OCI-M1 (cell line): ENCODE measurements at places on chromosomes 6 and 20.

- no peak for DNase-seq
These were observed 2.4 kb upstream of the LTV1 start for GRCh38 chr6:143840595-143841265.

- DNase-seq: no peak
These were observed 404 bp downstream of the SLC22A23 start for GRCh38 chr6:3456395-3456897.

DNA sequence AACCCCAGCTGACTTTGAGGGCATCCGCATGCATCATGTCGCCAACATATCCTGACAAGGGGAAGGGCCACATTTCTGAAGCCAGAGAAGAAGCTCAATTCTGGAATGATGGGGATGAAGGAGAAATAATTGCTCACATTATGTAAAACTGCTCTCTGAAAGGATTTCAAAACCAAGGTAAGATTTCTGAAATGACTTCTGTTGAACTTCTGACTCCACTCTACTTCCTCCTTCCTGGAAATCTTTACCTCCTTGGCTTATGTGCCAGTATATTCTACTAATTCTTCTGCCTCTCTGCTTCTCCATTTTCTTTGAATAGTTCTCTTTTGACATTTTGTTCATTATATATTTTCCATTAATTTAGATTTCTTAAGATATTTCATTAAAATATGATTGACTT is 31.9 kb downstream of the HLA-DPB1 start:
- DNase-seq: peak; percentile 12

- peak; percentile 62 for DNase-seq
These were observed 28.6 kb downstream of the RALY start for GRCh38 chr20:34022151-34022838.

GRCh38 chr6:25503686-25504085 is 148.3 kb upstream of the SCGN start:
- DNase-seq: no peak

- DNase-seq: no peak
These were observed 98.5 kb downstream of the TULP4 start for GRCh38 chr6:158410784-158411183.

DNA sequence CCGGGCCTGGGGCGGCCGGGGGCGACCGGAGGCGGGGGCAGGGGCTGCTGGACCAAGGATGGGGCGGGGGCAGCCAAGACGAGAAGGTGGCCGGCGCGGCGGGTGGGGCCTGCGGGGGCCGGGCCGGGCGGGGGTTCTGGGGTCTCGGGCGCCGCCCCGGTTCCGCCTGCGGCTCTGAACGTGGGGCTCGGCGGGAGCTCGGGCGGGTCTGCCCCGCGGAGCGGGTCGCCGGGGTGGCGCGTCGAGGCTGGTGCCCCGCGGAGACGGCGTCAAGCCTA is 204 bp downstream of the ADRM1 start:
- no peak for DNase-seq

DNA sequence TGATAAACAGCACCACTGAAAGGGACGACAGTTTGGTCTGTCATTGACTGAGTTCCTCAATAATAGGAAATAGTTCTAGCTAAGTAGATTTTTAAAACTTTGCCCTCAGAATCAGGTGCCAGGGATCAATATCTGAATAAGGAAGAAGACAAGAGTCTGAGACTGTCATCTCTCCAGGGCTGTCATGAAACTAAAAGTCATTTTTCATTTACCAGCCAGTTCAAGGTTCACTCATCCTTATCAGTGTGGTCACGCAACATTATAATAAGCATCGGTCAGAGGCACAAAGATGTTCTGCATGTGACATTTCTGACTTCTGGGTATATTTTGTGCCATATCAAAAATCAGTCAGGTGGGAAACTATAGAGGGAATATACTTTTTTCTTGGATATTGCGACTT is 52.5 kb upstream of the E2F3 start:
- DNase-seq: peak; percentile 77

DNA sequence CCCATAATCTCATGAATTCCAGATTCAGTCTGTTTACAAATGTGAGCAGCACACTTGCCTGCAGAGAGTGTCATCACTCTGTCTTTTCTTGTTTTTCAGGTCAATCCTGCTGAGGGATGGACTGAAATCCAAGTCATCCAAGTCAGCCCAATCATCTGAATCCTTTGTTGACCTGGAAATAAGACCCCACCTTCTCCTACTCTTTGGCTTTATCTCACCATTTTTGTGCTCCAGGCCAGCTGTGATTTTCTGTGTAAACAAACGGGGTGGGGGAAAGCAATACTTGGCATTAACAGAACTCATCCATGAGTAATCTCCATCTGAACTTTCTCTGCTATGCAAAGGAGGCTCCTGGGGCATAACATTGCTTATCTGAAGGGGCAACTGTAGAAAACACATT is 16.9 kb upstream of the GSTA4 start:
- DNase-seq: no peak

DNA sequence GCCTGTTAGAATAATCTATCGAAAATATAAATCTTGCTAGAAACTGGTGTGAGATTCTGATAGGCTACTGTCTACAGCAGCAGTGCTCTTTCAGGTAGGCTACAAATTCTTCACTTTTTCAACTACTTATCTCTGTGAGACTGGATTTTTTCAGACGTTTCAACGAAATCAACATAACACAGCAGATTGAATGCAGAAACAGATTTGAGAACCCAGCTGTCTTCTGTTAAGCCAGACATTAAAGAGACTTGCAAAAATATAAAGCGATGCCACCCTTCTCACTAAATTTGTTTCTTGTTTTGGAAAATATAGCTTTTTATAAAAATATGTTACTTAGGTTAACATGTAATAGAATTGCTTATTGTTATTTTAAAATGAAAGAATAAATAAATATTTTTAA is 140.6 kb upstream of the PHACTR1 start:
- no peak for DNase-seq

DNA sequence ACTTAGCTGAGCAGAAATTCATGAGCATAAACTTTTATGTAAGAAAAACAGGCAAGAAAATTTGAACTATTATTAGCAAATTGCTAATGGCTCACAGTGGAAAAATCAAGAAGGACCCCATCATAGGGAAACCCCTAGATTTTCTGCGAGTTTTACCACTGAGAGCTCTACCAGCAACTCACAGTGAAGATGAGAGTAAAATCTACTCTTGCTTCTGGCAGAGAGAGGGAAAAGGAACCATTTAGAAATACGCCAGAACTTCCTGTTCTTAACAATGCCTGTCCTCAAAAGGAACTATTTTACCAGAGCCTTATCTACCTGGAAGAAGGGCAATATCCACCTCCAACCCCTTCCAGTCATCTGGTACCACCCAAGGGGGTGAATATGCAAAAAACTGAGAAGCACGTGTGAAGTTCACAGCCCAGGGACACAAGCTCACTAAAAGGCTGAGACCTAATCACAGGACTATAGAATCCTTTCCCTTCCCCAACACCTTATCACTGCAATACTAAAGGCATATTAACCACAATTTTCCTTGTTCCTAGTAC is 34.4 kb upstream of the ASF1A start:
- DNase-seq: no peak

GRCh38 chr6:53605543-53606235 is 59.9 kb downstream of the KLHL31 start:
- DNase-seq: no peak

DNA sequence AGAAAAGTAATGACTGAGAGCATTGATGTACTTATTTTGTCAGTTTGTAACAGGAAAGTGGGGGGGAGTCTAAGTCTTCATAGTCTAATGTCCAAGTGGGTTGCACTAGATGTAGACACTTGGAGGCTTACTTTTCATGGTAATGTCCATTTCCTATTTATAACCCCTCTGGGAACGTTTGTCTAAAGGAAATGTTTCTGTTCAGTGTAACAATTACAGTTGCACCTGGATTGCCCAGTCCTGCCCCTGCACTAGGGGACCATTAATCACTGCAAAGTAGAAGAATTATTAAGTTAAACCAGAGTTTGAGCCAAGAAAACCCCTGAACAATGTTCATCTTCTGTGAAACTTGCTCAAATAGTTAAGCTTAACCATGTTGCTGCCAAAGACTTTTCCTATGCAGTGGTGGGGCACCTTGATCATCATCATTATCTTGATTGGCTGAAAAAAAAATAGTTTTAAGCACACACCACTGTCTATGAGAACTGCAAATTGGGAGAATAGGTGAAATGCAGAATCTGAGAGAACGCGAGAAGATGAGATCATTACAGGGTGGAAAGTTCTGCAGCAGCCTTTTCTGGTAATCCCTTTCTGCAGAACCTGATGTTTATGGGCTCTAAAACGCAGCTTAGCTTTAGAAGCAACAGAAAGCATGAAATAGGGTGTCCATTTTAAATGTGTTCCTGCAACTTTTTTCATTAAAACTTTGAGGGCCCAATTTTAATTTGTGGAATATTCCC is 106.0 kb downstream of the ZNF217 start:
- DNase-seq: peak; percentile 7

DNA sequence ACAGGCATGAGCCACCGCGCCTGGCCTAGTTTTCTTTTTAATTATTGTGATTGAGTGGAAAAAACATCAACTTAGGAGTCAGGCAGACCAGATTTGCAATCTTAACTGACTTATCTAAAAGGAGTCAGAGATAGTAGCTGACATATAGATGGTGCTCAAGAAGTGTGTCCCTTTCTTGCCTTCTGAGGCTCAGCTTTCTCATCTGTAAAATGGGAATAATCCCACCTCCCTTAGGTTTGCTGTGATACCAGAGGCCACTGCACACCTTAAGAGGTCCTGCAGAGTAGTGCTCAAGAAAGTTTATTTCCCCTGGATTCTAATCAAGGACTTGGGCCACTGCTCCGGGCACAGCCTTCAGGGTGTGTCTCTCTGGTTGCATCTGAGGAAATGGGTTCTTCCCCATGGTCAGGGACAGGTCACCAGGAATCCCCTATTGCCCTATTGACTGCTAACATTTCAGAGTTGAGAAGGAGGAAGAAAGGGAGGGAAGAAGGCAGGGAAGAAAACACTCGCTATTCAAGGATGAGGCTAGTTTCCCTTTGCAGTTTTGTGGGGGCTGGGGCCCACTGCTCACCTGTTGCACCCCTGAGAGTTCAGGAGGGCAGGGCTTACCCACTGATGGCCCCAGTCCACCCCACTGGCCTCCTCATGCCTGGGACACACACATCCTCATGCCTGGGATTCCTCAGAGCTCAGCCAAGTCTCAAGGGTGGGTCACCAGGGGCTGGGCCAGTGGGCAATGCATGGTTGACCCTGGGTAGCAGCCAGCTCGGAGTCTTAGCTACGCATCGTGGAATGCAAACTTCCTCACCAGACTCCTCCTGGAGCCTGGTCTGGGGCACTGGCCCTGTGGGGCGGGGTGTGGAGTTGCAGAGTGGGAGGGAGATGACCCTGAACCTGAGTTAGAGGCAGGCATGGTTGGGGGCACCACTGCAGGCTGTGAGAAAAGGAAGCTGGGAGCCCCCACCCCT is 21.2 kb downstream of the C6orf132 start:
- no peak for DNase-seq

GRCh38 chr20:47487175-47487917 is 14.3 kb upstream of the NCOA3 start:
- peak; percentile 95 for DNase-seq

DNA sequence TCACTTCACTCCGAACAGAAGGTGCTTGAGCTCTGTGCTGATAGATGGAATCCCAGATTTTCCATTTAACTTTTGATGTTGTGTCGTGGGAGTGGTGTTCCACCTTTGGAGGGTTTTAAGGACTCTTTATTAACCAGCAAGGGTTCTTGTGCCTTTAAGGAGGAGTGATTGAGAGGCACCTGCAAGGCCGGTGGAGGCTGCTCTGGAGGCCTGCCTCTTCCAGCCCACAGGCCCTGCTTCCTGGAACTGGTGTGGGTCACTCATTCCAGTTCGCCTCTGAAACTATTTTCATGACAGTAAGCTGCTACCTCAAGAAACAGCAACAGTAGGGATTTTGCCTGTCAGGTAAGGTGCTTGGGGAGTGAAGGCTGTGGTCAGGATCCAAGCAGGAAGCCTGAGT is 58.8 kb upstream of the APCDD1L start:
- DNase-seq: no peak

DNA sequence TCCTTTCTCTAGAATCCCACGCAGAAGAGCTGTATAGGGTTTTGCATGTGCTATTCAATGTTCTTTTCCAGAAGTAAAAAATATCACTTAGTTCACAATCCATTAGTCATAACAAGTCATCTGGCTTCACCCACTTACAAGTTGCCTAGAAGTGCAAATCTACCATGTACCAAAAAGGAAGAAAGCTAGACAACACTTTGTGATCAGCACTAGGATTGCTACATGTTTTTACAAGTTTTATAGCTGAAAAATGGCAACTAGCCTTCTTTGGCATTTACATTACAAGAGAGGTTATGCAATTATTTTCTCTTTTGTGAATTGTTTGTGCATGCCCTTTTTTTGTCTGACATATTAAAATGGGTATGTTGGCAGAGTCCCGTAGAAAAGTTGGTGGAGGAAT is 85.6 kb upstream of the PTPRK start:
- no peak for DNase-seq

- no peak for DNase-seq
These were observed 3.1 kb downstream of the ARMC12 start for GRCh38 chr6:35739645-35740524.

DNA sequence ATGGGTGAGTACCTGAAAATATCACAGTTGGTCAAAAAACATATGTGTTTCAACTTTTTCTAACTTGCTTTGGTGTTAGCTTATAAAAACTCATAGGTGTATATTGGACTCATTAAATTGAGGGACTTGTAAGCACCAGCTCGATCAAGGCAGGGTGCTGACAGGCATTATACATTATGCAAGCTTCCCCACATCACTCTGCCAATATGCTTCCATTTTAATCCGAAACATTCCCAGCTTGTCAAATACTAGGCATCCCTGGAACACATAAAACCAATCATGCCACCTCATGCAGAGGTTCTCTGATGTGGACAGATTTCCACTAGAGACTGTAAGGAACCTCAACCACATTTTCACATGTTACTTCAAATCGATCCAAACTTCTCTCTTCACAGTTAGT is 187.3 kb upstream of the NT5E start:
- no peak for DNase-seq

GRCh38 chr20:47597090-47597489 is 95.4 kb downstream of the NCOA3 start:
- DNase-seq: no peak

- DNase-seq: no peak
These were observed 73.2 kb downstream of the JPH2 start for GRCh38 chr20:44113618-44114376.

- peak; percentile 96 for DNase-seq
These were observed 199.4 kb upstream of the ZNF184 start for GRCh38 chr6:27672113-27672799.

- DNase-seq: no peak
These were observed 390.1 kb downstream of the PLCB1 start for GRCh38 chr20:8522168-8522567.

DNA sequence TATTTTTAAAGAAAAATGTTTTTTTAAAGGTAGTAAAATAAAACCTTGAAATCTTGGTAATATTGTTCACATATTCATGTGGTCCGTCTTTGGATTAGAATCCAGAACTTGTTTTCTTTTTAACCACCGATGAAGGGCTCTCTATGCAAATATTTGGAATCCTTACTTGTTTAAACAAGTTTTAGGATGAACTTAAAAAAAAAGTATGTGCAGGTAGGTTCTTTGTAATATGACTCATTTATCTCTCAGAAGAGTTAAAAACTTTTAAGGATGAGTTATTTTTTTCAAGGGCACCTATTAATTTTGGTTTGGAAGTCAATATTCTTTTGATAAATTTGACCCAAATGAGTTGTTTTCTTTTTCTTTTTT is 8.9 kb downstream of the DSP start:
- no peak for DNase-seq

- DNase-seq: no peak
These were observed 114.2 kb upstream of the MTHFD1L start for GRCh38 chr6:150751296-150751695.
